ENCODE measurements at places on chromosomes 6 and 20.

DNA sequence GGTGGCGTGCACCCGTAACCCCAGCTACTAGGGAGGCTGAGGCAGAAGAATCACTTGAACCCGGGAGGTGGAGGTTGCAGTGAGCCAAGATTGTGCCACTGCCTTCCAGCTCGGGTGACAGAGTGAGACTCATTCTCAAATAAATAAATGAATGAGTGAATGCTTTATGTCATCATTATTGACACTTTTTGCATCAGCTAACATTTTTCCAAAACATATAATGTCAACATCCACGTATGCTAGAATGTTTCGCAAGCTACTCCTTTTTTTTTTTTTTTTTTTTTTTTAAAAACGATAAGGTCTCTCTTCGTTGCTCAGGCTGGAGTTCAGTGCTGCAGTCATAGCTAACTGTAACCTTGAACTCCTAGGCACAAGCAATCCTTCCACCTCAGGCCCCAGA, 72.2 kb downstream of the SENP6 start:
- no peak for DNase-seq

- DNase-seq: no peak
Measured at GRCh38 chr6:91276315-91276714, 689.4 kb upstream of the MAP3K7 start.

DNA sequence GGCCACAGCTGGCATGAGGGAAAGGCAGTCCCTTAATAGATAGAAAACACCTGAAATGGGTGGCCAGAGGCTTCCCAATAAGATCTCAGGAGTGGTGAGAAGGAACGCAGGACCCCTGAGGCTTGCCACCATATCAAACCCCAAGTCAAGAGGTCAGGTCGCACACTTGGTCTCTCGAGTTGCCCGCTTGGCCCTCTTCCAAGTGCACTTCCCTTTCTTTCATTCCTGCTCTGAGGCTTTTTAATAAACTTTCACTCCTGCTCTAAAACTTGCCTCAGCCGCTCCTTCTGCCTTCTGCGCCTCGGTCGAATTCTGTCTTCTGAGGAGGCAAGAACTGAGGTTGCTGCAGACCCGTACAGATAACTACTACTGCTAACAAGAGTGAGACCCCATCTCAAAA, 64.2 kb downstream of the SLC2A10 start:
- DNase-seq: no peak

GRCh38 chr6:100622907-100623692, 158.4 kb upstream of the SIM1 start:
- DNase-seq: no peak

DNA sequence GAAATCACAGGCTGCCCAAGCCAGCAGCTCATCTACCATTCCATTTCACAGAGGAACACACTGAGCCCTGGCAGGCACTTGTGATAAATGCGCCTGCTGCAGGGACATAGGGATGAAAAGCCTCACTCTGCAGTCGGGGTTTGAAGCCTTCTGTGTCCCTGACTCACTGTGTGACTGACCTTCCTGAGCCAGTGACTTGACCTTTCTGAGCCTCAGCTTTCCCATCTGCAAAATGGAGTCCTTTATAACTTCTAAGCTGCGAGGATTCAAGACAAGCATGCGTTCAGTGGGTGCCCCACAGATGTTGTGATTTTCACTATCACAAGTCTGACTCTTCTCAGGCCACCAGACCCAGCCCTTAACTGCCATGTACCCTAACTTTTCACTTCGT, 5.5 kb downstream of the TGM2 start:
- DNase-seq: no peak

DNA sequence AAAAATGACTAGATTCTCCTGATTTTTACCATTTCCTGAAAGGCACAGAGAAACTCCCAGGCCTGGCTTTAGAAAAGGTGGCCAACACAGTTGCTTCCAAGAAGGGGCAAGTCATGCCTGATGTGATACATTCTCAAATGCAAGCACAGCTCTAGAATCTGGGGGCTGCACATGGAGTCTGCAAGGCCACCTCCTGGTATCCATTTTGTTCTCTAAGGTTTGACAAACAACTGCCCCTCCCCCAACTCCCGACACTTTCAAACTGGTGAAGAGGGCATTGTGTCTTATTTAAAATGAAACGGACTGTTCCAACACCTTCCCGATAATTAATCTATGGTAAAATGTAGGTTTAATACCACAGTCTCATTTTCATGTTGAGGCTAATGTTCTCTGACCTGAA, 220.2 kb upstream of the CEP162 start:
- DNase-seq: no peak

- no peak for DNase-seq
Measured at GRCh38 chr6:39892490-39893129, 41.7 kb downstream of the MOCS1 start.
